ENCODE measurements at places on chromosomes 5 and 9.

GRCh38 chr9:109143881-109144562, 23.0 kb downstream of the FRRS1L start:
- DNase-seq, result no peak

- DNase-seq, result no peak
Measured at GRCh38 chr5:38879078-38879460, 33.3 kb downstream of the OSMR start.

GRCh38 chr9:137242269-137243203, 1.4 kb downstream of the TUBB4B start:
- no peak for DNase-seq

DNA sequence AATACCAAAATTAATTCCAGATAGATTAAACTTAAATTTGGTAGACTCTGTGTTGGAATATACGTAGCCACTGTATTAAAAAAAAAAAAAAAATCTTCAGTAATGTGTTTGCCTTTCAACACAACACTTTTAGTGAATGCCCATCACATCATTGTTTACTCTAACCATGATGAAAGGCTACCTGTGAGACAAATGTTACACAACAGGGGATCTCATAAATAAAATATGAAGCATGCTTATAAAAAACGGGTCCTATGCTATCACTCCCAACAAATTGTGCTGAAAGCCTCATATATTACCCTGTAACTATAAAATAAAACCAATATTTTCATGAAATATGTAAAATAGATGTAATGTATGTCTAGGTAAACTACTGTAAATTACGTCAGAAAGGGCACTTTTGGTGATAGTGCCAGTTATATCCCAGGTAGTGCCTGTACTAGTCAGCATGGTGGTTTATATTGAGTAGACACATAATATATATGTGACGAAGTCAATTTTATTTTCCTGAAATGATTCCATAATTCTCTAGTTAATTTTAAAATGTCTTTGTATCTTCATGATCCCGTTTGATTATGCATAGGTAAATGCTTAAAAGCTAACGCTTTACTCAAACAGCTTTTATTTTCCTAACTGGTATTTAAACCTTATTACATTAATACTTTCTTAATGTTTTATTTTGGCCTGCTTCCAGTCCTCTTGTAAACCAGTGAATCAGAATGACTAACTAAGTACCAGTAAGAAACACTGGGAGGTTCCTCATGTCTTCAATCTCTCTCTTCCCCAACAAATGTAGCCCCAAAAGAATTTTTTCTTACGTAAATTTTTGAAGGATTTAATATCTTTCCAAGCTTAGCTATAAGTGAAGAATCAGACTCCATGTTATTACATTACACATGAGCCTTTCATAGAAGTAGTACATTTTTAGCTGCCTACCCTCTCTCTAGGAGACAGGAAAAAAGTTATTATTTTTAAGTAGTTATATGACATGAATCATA, 420.3 kb downstream of the GABRG2 start:
- no peak for DNase-seq

- no peak for DNase-seq
Measured at GRCh38 chr9:123678038-123678877, 251.7 kb downstream of the DENND1A start.

DNA sequence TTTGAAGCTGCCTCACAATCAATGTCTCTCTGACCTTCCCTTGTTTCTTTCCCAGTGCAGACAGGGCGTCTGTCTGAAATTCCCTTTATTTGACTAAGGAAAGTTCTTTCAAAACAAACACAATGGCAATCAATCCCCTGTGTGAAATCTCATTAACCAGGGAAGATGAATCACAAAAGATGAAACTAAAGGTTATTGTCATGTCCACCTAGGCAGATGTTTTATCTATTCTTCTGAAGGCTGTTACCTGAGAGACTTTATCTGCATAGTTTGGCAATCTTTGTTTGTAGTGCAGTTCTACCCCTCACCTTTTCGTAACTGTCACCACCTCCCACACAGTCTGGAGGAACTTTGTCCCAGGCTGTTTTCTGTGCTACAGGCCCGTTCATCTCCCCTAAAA, 217.5 kb upstream of the RIOK2 start:
- DNase-seq, result no peak

- DNase-seq, result no peak
Measured at GRCh38 chr5:65263321-65263720, 218.4 kb downstream of the ADAMTS6 start.

GRCh38 chr9:77977210-77977611, 54.4 kb downstream of the GNAQ start:
- no peak for DNase-seq

DNA sequence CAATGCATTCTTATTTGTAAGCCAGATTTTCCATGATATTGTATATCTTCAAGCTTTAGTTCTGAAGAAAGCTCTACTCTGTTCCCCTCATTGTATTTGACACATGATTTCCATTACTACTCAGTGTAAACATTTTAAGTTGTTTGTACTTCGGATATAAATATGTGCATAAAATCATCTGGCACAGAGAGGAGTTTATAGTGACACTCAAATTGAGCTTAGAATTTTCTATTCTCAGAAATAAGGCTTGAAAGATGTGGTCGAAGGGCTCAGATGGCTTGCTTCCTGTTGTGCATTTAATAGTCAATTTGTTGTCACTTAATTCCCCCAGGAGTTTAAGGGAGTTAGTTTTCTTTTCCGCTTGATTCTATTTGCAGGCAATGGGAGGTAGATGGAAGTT, 88.8 kb downstream of the PPIC start:
- no peak for DNase-seq

GRCh38 chr9:693201-694091, 148.1 kb upstream of the DMRT1 start:
- no peak for DNase-seq

DNA sequence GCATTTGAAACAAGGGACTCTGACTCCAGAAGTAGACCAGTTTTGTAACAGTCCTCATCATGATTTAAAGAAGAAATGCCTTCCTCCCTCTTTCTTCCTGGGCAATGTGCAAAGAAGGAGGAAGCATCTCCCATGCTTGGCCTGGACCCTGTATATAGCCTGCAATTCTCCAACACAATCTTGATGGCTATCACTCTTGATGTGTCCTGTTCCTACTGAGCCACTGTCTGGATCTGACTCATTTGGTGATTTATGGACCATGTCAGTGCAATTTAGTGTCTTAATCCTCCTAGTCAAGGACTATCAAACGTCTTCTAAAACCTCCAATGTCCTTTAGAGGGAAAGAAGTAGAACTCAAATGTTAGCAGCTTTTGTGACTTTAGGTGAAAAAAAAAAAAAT, 697.3 kb downstream of the TLR4 start:
- no peak for DNase-seq

DNA sequence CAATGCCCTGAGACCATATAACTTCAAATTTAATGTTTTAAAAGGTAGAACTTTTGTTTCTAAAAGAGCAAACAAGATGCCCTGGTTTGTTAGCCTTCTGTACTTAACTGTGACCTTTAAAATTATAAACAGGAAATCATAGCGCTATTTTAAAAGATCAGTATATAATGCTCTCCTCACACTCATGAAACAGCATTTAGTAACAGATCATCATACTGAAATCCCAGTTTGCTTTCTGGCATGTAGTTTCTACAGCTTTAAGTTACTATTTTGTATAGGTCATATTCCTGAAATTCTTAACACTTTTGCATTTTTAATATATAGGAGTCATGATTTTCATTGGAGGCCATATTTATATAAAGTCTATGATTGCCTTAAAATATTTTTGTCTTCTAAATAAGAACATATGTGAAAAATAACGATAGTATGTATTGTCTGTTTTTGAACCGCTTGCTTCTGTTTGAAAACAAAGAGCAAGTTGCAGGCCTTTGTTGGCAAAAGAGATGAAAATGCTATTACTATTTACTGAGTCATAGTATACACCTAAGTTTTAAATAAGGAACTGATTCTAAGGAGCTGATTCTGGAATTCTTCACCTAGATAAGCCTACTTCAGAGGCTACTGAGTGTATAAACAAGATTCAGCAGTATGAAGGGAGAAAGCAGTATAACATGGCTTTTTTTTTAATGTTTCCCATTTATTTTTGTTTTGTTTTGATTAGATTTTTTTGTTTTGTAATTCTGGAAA, 20.5 kb downstream of the SRFBP1 start:
- DNase-seq, result no peak

DNA sequence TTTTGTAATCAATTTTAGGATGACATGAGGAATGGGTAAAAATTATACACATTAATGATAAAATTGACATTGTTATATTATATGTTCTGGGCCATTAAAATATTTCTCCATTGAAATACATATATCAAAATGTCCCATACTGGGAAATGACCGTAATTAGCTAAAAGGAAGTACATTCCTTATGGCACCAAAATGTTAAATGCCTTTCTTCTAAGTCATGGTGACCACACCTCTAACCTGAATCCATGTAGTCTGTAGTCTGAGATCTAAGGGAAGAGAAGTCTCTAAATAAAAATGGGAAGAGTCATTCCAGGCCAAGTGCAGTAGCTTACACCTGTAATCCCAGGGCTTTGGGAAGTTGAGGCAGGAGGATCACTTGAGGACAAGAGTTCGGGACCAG, 10.0 kb upstream of the GDA start:
- DNase-seq, result no peak

DNA sequence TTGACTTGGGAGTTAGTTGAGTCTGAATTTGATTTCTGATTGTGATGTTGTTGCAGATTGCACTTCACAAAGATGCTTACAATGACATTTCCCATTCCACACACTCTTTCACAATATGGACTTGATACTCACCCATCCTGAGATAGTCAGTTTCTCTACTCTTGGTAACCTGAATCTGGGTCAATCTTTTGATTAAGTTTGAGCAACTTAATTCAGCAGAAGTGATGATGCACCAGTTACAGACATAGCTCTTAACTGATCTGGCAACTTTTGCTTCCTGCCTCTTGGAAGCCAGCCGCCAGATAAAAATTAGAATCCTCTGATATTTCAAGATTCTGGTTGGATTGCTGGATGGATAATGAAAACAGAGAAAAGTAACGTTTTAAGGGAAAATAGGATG, 79.7 kb upstream of the OSMR start:
- DNase-seq, result no peak

GRCh38 chr5:32044434-32044833, 129.7 kb downstream of the GOLPH3 start:
- DNase-seq, result no peak

DNA sequence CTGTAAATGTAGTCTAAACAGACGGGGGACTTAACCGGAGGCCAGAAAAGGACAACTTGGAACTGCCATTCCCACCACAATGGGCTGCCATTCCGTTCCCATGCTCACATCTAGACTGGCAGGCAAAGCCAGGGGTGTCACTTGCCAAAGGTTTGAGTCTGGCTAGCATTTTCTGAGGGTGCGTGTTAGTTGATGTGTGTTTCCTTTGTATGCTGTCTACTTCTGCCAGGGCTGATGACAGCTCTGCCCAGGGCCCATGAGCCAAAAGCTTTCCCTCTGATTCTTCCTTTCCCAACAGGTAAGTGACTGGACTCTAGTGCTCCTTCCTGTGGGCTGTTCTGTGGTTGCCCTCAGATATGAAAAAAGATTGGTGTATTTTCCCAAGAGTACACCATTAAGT, 68.0 kb downstream of the ZNF608 start:
- no peak for DNase-seq

DNA sequence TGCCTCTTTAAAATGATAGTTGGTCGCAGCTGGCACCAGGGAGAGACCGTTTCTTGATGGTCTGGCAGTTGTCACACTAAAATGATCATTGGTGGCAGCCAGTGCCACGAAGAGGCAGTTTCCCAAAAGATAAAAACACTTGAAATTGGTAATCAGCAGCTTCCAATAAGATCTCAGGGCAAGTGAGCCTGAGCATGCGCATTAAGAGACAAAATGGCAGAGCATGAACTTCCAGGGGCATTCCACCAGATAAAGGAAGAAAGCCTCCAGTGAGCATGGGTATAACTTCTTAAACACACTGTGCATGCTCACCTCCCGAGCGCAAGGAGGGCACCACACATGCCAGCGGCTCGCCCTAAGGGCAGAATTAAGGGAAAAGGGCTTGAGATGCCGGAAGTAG, 1594.2 kb upstream of the CDH9 start:
- no peak for DNase-seq

DNA sequence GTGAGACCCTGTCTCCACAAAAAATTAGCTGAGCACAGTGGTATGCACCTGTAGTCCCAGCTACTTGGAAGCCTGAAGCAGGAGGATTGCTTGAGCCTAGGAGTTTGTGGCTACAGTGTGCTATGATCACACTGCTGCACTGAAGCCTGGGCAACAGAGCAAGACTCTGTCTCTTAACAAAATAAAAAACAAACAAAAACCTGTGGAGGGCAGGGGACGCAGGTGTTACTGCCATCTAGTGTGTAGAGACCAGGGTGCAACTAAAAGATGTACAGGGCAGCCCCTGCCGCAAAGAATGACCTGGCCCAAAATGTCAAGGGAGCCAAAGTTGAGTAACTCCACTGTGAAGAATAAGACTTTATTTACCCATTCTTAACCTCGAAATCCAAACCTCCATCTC, 27.1 kb downstream of the ASPN start:
- no peak for DNase-seq

DNA sequence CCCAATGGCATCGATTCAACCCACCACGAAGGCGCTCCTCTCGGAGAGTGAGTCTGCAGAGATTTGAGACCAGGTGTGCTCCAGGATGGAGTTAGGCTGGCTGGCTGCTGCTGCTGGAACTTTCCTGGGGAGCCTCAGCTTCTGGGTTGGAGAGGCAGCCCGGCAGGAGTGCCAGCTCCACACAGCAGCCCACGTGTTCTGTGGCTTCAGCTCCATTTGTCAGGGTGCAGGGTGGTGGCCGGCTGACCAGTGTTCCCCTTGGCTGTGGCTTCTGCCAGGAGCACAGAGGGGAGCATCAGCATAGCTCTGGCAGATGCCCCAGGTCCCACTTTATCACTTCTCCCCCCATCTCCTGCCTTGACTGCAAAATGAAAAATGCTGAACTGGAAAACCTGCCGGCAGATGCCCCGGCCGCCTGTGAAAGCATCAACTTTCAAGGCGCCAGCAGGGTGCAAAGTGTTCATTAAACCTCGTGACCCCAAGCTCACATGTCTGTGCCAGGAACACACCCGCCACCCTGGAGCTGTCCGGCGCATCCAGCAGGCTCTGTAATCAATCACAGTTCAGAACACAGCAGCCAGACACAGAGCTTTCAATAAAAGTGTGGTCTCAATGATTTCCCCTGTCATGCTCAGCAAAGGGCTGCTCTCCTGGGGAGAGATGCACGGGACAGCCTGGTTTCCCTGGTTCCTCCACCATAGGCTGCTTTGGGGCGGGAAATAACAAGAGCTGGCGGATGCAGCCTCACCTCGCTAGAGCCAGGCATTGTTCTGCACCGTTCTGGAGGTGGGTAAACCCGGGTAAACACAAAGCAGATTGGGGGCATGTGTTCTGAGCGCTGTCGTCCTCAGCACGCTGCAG, 53.2 kb downstream of the TRIP13 start:
- DNase-seq, result no peak

DNA sequence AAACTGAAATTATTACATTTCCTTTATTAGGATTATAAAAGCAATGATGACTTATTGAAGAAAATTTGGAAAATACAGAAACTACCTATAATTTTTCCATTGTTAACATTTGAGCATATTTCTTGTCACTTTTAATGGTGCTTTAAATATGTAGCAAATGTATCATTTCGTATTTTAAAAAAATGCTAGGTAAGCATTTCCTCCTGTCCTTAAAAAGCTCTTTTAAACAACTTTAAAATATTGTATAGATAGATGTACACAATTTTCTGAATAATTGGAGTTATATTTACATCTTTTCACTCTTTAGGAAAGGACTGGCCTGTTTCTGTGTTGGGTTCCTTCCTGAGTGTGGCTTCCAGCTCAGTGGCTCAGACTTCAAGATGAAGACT, 15.6 kb downstream of the TENT4A start:
- DNase-seq, result no peak

All from stimulated activated CD4-positive, alpha-beta T cell treated with anti-CD3 and anti-CD28 coated beads, TNF-alpha, amount 100 ng/mL, for 1 hour (primary cell).